ENCODE measurements at places on chromosomes 5 and 9.
A peak's percentile ranks its signal among the peaks of the same experiment; 100 is the strongest.

DNA sequence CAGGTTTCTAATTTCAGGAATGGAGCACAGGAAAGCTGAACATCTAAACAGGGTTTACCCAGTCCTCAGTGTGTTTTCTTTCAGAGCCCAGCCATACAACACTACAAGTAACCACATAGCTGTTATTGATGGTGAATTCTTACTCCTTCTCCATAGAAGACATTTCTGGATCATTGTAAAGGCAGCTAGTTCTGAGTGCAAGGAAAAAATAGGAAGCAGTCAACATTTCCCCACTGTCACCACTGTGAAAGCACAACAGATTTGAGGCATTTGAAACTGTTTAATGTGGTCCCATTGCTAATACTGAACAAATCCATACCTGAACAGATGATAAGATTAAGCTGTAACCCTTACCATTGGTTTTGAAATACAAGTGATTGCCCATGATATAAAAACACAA, 145.0 kb upstream of the PCA3 start:
- DNase-seq: no peak
- peak overlapping the region; percentile 41 for H3K27ac ChIP-seq
- H3K27me3 ChIP-seq: no peaks in the 10 kb centered on the region
- H3K4me1 ChIP-seq: no peaks in the 10 kb centered on the region

GRCh38 chr9:81868145-81868544, 60.1 kb upstream of the SPATA31D4 start:
- H3K27ac ChIP-seq: no peak overlapping the region
- H3K4me3 ChIP-seq: no peak overlapping the region
- DNase-seq: no peak
- H3K36me3 ChIP-seq: no peaks in the 10 kb centered on the region
- H3K27me3 ChIP-seq: no peaks in the 10 kb centered on the region

- DNase-seq: no peak
- no peak overlapping the region for H3K4me3 ChIP-seq
- no peaks in the 10 kb centered on the region for H3K27me3 ChIP-seq
- H3K36me3 ChIP-seq: no peaks in the 10 kb centered on the region
- H3K4me1 ChIP-seq: no peaks in the 10 kb centered on the region
Observed at GRCh38 chr5:60330236-60330635, 369.7 kb downstream of the DEPDC1B start.

DNA sequence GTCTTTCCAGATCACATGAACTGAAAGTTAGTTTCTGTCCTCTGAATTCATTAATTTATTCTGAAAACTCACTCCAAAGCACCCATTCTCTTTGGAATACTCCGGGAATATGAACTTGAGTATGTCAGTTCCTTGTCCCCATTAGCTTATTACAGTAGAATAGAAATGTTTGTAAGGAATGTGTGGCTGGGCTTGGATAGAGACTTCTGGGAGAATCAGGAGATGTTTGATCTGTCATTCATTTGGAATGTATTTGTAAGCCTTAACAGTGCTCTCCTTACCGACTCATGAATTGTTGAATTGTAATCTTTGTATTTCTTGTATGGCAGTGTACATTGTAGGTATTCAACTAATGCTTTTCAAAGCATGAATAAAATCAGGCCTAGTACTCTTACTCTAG, 548.4 kb downstream of the LRRC70 start:
- no peaks in the 10 kb centered on the region for H3K4me1 ChIP-seq
- no peak for DNase-seq
- H3K4me3 ChIP-seq: no peak overlapping the region
- no peaks in the 10 kb centered on the region for H3K27me3 ChIP-seq
- no peak overlapping the region for H3K27ac ChIP-seq

DNA sequence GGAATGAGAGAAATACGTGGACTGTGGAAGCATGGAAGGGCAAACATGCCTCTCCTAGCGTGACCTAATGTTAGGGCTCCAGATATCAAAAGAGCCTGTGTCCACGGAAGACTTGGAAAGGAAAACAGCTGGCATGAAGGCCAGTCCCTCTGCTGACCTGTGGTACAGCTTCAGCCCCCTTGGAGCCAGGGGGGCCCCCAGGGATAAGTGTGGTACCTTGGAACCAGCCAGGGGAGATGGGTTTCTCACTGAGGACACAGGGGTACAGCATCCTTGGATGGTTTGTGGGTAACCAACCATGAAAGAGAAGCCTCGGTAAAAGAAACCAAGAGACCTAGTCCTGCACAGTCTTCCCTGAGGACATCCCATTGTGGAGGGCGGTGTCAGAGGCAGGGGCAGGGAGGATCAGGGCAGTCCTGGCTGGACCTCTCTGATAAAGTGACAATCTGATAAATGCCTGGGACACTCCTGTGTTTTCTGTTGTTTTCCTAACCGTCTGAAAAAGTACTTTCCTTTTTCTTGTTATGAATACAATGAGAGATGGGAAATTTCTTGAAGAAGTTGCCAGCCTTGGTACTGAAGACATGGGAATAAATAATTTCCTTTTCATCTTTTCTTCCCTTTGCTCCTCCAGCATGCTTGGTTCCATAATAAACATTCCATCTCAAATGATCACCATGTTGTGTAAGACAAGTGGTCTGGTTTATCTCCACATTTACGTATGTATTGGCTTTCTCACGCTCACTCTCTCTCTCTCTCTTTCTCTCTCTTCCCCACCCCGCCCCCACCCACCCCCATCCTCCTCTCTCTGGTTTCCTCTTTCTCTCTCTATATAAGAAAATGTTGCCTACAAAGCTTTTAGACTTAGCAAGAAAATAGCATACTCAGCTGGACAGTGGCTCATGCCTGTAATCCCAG, 102.1 kb downstream of the SUSD1 start:
- H3K4me1 ChIP-seq: peaks cover 17% of the 10 kb centered on the region
- no peak overlapping the region for H3K4me3 ChIP-seq
- H3K27me3 ChIP-seq: no peaks in the 10 kb centered on the region

DNA sequence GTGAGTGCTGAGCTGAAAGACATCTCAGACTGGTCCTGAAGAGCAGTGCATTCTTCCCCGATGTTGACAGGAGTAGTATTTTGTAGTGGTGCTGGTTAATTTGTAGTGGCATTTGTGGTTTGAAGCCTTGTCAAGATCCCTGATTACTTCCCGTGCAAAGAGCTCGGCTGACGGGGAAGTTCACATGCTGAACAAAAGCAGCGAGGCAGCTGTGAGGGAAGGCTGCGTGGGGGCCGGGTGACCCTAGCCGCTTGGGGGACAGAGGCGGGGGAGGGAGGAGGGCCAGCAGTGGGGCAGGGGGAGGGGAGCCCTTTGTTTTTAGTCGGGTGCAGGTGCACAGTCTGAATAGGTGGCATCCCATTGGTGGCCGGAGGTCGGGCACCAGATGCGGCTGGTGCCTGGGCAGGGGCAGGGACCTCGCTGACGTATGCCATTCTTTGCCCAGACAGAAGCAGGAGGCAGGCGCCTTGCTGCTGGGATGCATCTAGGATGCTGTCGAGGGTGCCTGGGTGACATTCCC, 64.7 kb downstream of the CRB2 start:
- no peak for DNase-seq
- H3K27me3 ChIP-seq: no peaks in the 10 kb centered on the region
- H3K27ac ChIP-seq: no peak overlapping the region
- no peaks in the 10 kb centered on the region for H3K4me1 ChIP-seq

DNA sequence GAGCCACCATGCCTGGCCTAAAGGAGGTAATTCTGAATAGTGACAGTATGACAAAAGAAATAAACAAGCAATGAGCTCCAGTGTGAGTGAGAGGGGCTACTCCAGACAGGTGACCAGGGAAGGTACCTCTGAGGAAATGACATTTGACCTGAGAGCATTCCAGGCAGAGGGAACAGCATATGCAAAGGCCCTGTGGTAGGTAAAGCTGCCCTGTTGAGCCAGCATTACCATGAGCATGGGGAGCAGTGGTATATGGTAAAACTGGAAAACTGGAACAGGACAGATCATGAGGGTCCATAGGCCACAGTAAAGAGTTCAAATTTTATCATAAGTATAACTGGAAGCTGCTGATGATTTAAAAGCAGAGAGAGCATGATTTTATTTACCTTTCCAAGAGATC, 6.0 kb upstream of the SFXN1 start:
- H3K36me3 ChIP-seq: no peaks in the 10 kb centered on the region
- DNase-seq: no peak
- no peak overlapping the region for H3K4me3 ChIP-seq
- no peak overlapping the region for H3K27ac ChIP-seq
- H3K27me3 ChIP-seq: no peaks in the 10 kb centered on the region

- H3K27ac ChIP-seq: no peak overlapping the region
- no peaks in the 10 kb centered on the region for H3K27me3 ChIP-seq
- no peak overlapping the region for H3K4me3 ChIP-seq
- no peak for DNase-seq
- H3K36me3 ChIP-seq: no peaks in the 10 kb centered on the region
Observed at GRCh38 chr9:85045271-85045670, 375.7 kb downstream of the NTRK2 start.

DNA sequence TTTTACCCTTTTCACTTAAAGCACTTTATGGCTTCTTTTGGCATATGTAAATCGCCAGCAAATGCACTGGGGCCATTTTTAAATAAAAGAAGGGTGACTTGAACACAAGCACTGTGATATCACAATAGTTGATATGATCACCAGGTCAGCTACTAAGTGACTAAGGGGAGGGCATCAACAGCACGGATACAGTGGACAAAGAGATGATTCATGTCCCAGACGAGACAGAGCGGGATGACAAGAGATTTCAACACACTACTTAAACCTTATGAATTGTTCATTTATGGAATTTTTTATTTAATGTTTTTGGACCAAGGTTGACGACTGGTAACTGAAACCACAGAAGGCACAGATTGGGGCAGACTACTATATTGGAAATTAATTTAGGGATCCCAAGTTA, 54.1 kb downstream of the RORB start:
- no peak for DNase-seq
- H3K27me3 ChIP-seq: no peaks in the 10 kb centered on the region
- H3K36me3 ChIP-seq: no peaks in the 10 kb centered on the region
- peaks cover 8% of the 10 kb centered on the region for H3K4me1 ChIP-seq
- no peak overlapping the region for H3K27ac ChIP-seq
- H3K4me3 ChIP-seq: no peak overlapping the region

- no peaks in the 10 kb centered on the region for H3K27me3 ChIP-seq
- no peak overlapping the region for H3K4me3 ChIP-seq
- H3K36me3 ChIP-seq: no peaks in the 10 kb centered on the region
- H3K4me1 ChIP-seq: no peaks in the 10 kb centered on the region
- no peak overlapping the region for H3K27ac ChIP-seq
- DNase-seq: no peak
Observed at GRCh38 chr5:62596096-62596495, 17.5 kb downstream of the LRRC70 start.

DNA sequence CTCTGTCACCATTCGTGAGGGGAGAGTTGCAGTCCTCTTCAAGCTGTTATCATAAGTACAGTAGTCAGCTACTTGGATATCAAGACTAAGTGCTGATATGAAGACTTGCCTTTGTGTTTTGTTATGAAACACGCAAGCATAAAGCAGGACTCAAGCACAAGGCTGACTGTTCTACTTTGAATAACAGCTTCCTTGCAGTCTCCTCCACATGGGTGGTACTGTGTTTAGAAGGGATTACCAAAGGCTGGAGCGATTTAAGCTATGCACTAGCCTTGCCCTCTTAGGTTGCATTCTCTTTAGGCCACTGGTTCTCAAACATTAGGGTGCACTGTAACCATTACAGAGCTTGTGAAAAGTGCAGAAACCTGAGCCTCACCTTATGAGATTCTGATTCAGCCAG, 41.4 kb downstream of the SLC25A51 start:
- H3K4me3 ChIP-seq: no peak overlapping the region
- H3K27ac ChIP-seq: no peak overlapping the region
- no peaks in the 10 kb centered on the region for H3K27me3 ChIP-seq
- no peaks in the 10 kb centered on the region for H3K4me1 ChIP-seq
- no peaks in the 10 kb centered on the region for H3K36me3 ChIP-seq

GRCh38 chr5:133360693-133361472, 251.5 kb downstream of the FSTL4 start:
- H3K27me3 ChIP-seq: no peaks in the 10 kb centered on the region
- DNase-seq: no peak
- no peak overlapping the region for H3K4me3 ChIP-seq
- H3K4me1 ChIP-seq: no peaks in the 10 kb centered on the region
- H3K27ac ChIP-seq: no peak overlapping the region
- no peaks in the 10 kb centered on the region for H3K36me3 ChIP-seq

DNA sequence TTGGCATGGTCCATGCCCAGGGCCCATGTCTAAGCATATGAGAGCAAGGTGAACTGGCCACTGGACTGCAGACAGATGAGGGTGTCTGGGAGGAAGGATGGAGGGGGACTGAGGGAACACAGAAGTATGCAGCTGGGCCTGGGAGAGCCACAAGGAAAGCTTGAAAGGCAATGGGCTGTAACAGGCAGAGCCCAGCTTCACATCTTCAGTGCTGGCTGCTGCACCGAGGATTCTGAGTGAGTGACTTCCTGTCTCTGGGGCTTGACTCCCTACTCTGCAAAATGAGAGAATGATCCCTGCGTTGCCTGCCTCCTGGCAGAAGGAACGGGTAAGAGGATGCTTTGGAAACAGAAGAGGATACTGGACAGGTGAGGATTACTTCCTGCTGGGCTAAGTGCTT, 29.0 kb downstream of the COL15A1 start:
- no peaks in the 10 kb centered on the region for H3K36me3 ChIP-seq
- peaks cover 40% of the 10 kb centered on the region for H3K4me1 ChIP-seq
- no peak overlapping the region for H3K4me3 ChIP-seq
- H3K27me3 ChIP-seq: no peaks in the 10 kb centered on the region

GRCh38 chr5:59532979-59533729, 360.4 kb downstream of the PDE4D start:
- DNase-seq: no peak
- no peak overlapping the region for H3K27ac ChIP-seq
- H3K36me3 ChIP-seq: no peaks in the 10 kb centered on the region
- no peak overlapping the region for H3K4me3 ChIP-seq
- H3K4me1 ChIP-seq: peaks cover 7% of the 10 kb centered on the region

- H3K36me3 ChIP-seq: no peaks in the 10 kb centered on the region
- DNase-seq: no peak
- no peak overlapping the region for H3K4me3 ChIP-seq
- no peaks in the 10 kb centered on the region for H3K27me3 ChIP-seq
Observed at GRCh38 chr5:109448838-109449237, 39.1 kb upstream of the PJA2 start.

DNA sequence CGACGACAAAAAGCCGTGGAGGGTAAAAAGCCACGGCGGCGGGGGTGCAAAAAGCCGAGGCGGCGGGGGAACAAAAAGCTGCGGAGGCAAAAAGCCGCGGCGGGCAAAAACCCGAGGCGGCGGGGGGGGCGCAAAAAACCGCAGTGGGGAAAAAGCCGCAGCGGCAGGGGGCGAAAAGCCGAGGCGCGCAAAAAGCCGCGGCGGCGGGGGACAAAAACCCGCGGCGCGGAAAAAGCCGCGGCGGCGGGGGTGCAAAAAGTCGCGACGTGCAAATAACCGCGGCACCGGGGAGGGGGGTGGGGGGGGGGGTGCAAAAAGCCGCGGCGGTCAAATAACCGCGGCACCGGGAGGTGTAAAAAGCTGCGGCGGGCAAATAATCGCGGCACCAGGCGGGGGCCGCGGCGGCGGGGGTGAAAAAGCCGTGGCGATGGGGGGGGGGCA, 511.5 kb downstream of the FOXD4L5 start:
- H3K27ac ChIP-seq: no peak overlapping the region
- H3K27me3 ChIP-seq: no peaks in the 10 kb centered on the region
- peak overlapping the region; percentile 19 for H3K4me3 ChIP-seq
- no peaks in the 10 kb centered on the region for H3K36me3 ChIP-seq
- no peaks in the 10 kb centered on the region for H3K4me1 ChIP-seq

GRCh38 chr9:114177423-114178064, 22.2 kb downstream of the COL27A1 start:
- no peaks in the 10 kb centered on the region for H3K36me3 ChIP-seq
- H3K4me3 ChIP-seq: no peak overlapping the region
- no peak for DNase-seq
- H3K4me1 ChIP-seq: peaks cover 97% of the 10 kb centered on the region

GRCh38 chr9:31168161-31168560, 1216.3 kb upstream of the ACO1 start:
- H3K4me3 ChIP-seq: no peak overlapping the region
- no peaks in the 10 kb centered on the region for H3K27me3 ChIP-seq
- no peak for DNase-seq
- H3K4me1 ChIP-seq: no peaks in the 10 kb centered on the region
- no peak overlapping the region for H3K27ac ChIP-seq
- no peaks in the 10 kb centered on the region for H3K36me3 ChIP-seq
